ENCODE measurements at places on chromosomes 7 and 10.

- no peak for DNase-seq
Measured at GRCh38 chr10:94122211-94122610, 128.5 kb downstream of the PLCE1 start.

DNA sequence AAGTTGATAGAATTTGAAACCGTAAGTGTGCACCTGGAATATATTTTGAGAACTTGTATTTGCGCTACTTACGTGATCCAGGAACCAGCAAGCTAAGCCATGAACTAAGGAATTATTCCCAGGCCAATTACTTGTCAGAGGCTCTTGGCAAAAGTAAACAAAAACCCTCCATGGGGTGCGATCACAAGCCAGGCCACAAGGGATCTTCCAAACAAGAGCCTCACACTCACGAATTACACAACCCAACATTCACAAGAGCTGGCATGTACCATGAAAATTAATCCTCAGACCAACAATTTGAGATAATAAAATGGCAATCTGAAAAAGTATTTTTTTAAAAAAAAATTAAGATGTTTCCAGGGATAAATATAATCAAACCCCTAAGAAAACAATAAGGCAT, 467.0 kb upstream of the AKR1E2 start:
- DNase-seq, result no peak

DNA sequence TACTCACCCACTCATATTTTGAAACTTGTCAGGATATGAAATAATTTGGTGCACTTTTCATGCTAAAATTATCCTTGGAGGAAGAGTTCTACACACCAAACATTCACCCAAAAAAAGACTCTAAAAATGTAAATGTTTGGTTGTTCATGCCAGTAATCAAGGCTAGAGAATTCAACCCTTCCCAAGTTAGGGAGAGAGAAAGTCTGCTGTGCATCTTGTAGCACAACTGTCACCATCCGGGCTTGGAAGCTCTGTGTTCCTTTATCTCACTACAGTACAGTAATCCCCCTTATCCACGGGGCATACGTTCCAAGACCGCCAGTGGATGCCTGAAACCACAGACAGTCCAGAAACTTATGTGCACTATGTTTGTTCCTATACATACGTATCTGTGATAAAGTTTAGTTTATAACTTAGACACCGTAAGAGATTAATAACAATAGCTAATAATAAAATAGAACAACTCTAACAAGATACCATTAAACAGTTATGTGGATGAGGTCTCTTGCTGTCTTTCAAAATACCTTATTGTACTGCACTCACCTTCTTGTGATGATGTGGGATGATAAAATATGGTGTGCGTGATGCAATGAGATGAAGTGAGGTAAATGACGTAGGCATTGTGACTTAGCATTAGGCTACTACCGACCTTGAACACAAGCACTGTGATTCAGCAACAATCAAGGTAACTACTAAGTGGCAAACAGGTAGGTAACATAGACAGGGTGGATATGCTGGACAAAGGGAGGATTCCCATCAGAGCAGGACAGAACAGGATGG, 24.6 kb upstream of the HECTD2 start:
- DNase-seq, result no peak

- DNase-seq, result no peak
Measured at GRCh38 chr10:89588671-89589070, 53.3 kb upstream of the SLC16A12 start.

- DNase-seq, result no peak
Measured at GRCh38 chr7:261341-262250, 28.4 kb upstream of the FOXL3 start.

GRCh38 chr7:23205909-23206767, 24.3 kb downstream of the NUP42 start:
- no peak for DNase-seq

- DNase-seq, result no peak
Measured at GRCh38 chr10:34288634-34289033, 526.5 kb downstream of the PARD3 start.

DNA sequence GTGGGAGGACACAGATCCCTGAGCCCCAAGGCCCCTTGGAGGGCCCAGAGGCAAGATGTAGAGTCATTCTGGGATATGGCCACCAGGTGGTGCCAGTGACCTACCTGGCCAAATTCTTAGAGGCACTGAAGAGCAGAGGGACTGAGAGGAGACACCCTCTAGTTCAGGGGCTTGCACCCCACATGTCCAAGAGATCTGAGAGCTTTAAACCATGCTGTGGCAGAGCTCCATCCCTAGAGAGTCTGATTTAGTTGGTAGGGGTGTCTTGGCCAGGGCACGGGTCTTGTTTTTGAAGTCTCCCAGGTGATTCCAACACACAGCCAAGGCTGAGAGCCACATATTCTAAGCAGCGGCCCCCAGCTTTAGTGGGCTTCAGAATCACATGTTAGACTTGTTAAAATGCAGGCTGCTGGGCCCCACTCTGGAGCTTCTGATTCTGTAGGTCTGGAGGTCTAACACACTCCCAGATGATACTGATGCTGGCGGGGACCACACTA, 52.5 kb downstream of the PRF1 start:
- DNase-seq, result peak; percentile 78

GRCh38 chr10:125144693-125145623, 15.4 kb downstream of the CTBP2 start:
- no peak for DNase-seq

- DNase-seq, result no peak
Measured at GRCh38 chr10:24118246-24118645, 90.7 kb upstream of the KIAA1217 start.

DNA sequence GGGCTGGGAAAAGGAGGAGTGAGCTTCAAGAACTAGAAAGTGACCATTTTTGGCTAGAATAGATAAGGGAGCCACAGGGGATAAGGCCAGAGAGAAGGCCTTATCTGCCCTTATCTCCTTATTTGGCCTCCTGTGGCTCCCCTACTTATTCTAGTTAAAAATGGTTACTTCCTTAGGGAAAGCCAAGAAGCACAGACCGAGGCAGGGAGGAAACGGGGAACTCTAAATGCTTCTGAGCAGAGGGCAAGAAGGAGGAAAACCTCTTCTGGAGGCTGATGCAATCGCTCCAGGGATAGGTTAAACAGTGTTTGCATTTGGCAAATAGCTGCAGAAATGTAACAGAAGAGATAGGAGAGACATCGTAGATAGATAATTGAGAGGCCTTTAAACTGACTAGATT, 18.6 kb downstream of the NRP1 start:
- DNase-seq, result no peak

DNA sequence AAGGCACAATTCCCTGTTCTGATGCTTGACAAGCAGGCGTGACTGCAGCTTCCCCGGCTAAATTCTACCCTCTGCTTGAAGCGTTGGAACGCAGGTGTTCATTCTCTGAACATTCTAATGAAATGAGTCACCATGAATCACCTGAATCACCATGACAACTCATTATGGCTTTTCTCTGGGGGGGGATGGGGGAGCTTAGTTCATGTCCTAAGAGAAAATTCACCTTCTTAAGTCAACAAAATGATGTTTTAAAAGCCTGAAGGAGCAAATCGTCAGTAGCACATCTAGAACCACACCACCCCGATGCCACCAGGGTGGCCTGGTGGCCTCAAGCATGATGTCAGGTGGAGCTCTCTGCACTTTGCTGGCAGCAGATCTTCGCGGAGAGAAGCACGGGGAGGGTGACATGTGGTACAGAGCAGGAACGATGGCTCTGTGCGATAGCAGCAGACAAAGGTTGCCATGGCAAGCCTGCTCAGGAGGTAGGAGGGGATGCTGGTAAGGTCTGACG, 33.7 kb downstream of the DDC start:
- no peak for DNase-seq

DNA sequence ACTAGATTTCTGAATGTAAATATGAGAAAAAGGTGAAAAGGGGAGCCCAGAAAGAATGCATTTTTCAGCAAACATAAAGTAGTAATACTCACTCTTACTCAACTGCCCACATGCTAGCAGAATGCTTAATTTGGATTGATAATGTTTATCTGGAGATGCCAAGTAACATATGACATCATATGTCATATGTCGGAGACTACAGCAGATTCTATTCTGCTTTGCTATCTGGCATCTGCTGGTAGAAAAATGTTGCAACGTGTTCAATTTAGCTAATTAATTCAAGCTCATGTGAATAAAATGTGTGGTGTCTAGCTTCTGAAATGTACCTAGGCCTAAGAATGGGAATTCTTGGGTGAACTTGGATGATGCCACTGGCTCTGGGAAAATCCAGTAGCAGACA, 4.5 kb downstream of the BBIP1 start:
- DNase-seq, result no peak

DNA sequence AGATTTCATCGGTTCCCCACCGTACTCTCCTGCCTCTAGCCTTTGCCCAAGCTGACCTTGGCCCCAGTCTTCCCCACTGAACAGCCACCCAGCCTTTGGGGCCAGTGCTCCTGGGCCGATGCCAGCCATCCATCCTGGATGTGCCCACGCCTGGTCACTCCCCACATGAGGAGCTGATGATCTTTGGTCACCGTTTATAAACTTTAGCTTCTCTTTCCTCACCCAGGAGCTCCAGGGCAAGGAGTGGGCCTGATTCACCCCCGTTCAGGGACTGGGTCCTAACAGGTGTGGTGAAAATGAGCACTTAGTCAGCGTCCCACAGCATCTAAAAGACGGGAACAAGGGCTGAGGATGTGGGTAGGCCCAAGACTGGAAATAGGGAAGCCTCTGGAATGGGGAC, 22.9 kb downstream of the GTF2IRD1 start:
- no peak for DNase-seq

DNA sequence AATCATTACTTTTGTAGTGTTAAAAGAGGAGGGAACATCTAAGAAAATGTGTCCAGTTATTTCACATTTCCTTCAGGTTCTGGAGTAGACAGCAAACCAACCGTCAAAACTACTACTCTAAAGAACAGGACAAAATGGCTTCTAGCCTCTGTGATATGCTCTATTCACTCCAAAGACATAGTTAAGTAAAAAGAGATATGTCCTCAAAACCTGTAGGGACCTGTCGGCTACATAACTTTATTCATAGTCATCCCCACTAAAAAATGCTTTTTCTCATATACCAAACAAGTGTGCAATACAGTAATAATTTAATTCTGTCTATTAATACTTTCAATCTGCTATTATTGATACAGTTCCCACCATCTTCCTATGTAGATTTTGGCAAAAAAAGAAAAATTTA, 642.8 kb upstream of the LRRTM3 start:
- no peak for DNase-seq

DNA sequence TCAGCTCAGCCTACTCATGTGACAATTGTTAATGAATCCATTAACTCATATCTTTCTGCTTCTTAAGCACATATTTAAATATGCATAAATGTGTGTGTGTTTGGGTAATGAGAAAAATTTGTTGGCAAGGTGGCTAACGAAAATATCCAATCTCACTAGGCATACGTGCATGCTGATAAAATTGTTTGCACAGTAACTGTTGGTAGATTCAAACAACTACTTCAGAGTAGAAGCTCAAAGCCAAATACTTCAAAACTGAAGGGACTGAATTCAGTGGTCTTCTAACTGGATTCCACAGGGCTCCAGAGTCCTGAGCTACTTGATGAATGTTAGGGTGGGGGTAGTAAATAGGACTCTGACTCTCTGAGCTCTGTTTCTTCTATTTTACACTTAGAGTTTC, 757.0 kb downstream of the GRM8 start:
- DNase-seq, result no peak

- DNase-seq, result no peak
Measured at GRCh38 chr10:34523017-34523767, 291.9 kb downstream of the PARD3 start.

DNA sequence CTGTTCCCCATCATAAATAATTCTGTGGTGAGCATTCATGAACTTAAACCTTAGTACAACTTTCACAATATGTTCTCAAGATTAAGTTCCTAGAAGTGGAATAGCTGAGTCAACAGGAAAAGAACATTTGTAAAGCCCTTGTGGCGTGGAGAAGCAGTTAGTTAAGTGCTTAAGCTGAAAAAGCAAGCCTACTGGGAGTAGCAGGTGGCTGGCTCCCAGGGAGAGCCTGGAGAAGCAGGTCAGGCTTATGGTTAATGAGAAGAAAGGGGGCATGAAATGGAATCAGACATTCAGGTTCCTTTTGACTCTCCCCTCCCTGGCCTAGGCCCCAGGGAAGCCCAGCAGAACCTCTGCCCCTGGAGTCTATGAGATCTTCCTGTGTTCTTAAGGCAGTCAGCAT, 35.3 kb downstream of the VSTM4 start:
- no peak for DNase-seq

DNA sequence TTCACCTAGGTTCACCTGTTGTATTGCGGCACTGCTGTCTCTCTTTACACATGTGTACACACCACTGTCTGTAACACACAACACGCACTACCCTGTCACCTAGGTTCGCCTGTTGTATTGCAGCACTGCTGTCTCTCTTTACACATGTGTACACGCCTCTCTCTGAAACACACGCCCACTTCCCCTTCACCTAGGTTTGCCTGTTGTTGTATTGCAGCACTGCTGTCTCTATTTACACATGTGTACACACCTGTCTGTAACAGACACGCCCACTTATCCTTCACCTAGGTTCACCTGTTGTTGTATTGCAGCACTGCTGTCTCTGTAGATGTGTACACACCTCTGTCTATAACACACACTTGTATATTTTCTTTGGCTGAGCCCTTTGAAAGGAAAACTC, 51.5 kb downstream of the WDR37 start:
- no peak for DNase-seq

GRCh38 chr10:79984851-79985250, 35.9 kb upstream of the SFTPD start:
- DNase-seq, result no peak

DNA sequence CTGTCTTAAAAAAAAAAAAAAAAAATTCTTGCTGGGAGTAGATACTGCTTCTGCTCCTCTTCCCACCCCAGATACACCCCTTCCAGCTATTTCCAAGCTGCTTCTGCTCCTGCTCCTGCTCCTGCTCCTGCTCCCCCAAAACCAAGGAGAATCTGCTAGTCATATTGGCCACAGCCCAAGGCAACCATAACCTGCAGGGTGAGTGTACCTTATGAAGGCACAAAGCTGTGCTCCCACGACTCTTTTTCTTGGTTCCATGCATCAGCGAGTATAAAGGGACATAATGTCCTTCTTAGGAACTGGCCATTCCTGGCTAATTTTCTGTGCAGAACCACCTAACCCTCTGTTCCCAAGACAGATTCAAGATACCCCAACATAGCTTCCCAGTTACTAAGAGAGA, 129.5 kb upstream of the CDK1 start:
- DNase-seq, result no peak

- no peak for DNase-seq
Measured at GRCh38 chr7:131443496-131443895, 112.9 kb downstream of the PODXL start.

GRCh38 chr10:78688901-78689583, 379.7 kb upstream of the ZMIZ1 start:
- DNase-seq, result no peak

DNA sequence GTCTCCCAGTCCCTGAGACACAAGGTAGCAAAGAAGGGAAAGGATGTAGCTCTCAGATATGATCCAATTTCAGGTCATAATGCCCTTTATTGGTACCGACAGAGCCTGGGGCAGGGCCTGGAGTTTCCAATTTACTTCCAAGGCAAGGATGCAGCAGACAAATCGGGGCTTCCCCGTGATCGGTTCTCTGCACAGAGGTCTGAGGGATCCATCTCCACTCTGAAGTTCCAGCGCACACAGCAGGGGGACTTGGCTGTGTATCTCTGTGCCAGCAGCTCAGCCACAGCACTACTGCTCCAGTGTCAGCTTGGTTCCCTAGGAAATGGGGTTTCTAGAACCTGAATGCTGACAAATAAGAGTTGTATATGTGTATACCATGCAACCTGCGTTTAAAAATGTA, 74.6 kb upstream of the PRSS58 start:
- no peak for DNase-seq
